CD4-positive, alpha-beta T cell treated with Interferon gamma for 1 hour (primary cell): ENCODE measurements at places on chromosomes 16 and 17.

GRCh38 chr17:60300949-60301348 lies 91.0 kb downstream of the USP32 start:
- DNase-seq = no peak

DNA sequence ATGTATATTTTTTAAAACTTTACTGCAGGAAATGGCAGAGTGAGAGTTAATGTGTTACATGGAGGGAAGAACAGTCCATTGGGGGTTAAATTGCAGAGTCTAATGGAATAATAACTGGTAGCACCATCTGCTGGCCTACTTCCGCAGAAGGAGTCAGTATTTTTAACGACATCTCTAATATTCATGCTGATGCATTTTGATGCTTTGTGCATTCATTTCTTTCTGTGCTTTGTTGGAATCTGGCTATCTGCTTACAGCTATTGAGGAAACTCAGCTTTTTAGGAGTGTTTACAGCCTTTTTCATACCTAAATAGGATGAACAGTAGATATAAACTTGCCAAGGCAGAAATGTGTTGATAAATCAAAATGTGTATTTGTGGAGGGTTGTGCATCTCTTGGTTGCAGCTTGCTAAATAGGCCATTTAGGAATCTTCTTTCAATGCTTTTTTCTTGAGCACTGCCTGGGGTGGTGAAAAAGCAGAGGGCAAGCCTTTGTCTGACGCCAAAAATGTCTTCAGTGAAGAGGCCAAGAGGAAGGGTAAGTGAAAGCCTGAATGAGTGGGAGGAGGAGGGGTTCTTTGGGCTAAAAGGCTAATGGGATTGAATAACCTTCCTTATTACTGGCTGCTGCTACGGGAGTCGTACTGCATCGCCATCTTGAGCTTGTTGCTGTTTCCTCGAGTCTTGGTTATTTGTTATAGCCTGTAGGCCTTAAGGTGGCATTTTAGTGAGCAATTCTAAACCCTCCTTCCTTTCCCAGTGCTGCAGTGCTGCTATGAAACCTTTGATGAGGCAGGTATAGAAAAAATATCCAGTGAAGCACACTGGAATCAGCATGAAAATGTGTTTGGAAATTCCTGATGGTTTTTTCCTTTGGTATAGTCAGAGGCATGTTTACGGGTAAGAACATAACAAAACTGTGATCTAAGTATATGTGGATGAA lies 153.3 kb downstream of the CHD9 start:
- peak; percentile 24 for DNase-seq

DNA sequence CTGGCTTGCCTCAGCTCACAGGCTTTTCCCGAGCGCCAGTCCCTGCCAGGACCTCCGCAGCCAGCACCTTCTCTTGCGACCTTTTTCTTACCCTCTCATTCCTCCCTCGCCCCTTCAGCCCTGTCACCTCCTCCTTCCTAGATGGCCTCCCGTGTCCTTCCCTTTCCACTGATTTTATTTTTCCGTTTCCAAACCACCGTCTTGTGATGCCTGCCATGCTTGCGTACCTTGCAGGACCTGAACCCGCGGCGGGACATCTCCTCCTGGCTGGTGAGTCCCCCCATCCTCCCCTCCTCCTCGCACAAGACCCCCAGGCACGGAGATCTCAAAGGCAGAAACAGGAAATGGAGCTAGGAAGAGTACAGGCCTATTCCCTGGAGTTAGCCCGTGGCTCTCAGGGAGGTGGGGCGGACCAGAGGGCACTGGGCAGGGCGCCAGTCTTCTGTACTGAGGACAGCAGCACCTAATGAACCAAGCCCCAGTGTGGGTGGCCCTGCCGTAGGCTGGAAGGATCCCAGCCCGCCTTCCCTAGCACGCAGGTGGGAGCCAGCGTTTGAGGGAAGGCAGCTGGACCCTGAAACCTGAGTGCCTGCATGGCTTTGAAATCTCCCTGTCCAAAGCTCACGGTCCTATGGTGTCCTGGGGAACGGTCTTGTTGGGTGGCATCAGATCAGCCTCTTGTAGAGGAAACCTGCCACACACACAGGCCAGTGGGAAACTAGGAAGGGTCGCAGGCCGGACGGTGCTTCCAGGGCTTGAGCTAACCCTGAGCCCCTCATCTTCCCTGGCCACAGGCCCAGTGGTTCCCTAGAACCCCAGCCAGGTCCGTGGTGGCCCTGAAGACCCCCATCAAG lies 612 bp downstream of the CISD3 start:
- DNase-seq = no peak

DNA sequence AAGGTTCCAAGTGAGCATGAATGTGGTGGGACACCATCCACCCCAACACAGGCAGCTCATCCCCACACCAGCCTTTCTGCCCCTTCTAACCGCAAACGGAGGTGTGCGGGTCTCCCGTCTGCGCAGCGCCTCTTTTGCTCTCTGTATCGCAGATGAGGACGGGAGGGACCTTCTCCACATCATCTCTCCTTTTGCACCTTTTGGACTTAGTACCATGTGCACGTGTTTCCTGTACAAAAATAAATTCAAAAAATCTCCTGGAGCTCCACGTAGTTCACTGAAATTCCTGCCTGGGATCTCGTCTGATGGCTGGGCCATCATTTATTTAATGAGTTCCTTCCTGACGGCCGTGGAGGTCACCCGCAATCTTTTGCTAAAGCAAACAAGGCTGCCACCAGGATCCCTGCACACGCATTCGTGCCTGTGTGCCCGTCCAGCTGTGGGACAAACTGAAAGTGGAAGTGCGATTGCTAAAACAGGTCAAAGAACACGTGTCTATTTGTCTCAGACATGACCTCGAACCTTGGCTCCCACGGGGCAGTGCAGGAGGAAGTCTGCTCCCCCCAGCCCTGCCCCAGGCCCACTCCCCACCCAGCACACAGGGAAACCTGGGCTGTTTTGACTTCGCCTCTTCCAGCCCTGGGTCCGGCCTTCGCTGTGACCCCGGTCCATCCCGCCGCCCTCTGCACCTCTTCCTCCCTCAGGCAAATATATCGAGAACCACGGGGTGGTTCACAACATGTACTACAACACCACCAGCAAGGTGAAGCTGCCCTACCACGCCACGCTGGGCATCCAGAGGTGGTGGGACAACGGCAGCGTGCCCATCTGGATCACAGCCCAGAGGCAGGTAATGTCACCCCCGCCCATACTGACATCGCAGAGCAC lies 2.3 kb downstream of the ENPP7 start:
- DNase-seq = peak; percentile 51

DNA sequence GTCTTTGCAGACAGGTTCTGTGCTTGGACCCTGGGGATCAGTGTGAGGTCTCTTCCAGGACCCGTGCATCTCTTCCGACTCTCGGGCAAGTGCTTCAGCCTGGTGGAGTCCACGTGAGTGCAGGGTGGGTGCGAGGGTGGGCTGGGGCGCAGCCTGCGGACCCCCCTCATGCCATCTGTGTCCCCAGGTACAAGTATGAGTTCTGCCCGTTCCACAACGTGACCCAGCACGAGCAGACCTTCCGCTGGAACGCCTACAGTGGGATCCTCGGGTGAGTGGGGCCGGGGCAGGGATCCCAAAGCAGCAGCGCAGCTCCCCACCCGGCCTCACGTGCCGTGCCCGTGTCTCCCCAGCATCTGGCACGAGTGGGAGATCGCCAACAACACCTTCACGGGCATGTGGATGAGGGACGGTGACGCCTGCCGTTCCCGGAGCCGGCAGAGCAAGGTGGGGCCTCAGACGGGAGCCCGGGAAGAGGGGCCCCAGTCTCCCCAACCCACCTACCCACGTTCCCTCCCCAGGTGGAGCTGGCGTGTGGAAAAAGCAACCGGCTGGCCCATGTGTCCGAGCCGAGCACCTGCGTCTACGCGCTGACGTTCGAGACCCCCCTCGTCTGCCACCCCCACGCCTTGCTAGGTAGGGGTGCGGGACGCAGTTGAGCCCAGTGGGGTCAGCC lies 10.1 kb downstream of the GNPTG start:
- no peak for DNase-seq

DNA sequence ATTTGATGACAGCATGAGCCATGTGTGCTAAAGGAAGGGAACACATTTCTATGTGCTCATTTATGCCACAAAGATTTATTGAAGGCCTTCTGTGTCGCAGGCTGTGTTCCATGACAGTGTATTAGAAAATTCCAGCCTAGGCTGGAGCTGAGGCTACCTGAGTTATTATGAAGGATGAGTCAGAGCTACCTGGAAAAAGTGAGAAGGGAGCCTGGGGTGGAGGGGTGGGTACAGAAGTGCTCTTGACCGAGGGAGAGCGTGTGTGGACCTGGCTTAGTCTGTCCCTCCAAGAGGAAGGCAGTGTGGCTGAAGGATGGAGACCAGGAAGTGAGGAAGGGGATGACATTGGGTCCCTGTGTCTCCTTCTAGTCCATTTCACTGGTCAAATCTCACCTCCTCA lies 98.3 kb downstream of the N4BP1 start:
- DNase-seq = no peak

DNA sequence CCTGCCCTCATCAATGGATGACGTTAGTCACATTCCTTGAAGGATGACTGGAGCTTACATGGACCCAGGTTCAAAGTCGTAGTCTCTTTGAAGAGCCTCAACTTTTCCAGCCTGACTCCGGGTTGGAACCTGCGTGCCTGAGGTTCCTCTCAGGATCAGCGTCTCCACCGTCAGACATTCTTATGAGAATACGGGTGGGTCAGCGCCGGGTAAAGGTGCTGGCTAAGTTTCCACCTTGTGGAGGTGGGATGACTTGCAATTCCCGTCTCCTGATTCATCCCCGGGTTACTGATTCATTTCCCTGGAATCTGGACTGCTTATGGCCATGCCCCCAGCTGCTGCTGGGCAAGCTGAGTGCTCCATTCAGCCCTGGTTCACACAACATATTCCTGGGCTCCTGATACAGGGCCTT lies 38.9 kb upstream of the CMIP start:
- no peak for DNase-seq

DNA sequence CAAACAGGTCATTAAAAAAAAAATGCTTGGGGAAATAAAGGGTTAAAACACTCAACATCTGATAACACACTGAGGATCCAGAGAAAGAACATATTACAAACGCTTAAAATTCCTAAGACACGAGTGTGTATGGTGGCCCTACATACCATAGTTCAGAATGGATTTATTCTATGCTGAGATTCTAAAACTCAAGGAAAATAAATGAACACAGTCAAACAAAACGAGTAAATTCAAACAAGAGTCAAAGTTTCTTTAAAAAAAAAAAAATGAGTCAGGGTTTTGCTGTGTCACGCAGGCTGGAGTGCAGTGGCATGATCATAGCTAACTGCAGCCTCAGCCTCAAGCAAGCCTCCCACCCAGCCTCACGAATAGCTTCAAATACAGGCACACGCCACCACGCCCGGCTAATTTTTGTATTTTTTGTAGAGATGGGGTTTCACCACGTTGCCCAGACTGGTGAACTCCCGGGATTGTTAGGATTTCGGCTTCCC lies 17.4 kb downstream of the CRK start:
- no peak for DNase-seq

GRCh38 chr17:55433629-55434422 lies 12.2 kb upstream of the MMD start:
- DNase-seq = no peak

DNA sequence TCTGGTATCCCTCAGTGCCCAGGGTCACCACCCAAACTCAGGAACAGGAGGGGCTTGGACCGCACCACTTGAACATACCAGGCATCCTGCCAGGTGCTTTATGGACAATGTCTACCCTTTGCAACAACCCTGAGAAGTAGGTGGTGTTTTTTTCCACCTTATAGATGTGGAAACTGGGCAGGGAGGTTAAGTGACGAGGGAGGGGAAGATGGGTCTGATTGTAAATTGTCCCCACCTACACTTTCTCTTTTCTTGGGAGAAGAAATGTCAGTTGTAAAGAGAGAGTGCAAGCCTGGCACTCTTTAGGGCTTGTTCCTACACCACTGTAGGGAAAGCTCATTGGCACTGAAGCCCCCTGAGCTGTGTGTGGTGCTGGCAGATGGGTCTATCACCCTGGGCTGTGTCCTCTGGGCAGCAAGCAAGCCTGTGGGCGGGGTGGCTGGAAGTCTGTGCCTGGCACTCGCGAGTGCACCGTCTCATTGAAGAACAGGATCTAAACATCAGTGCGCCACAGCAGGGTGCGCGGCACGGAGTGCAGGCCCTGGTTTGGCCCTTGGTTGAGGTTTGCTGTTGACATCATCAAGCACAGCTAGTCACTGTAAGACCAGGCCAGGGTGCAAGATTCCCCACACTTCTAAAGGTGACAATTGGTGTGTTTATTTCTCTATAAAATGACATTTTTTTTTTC lies 15.1 kb downstream of the NOD2 start:
- DNase-seq = peak; percentile 26

DNA sequence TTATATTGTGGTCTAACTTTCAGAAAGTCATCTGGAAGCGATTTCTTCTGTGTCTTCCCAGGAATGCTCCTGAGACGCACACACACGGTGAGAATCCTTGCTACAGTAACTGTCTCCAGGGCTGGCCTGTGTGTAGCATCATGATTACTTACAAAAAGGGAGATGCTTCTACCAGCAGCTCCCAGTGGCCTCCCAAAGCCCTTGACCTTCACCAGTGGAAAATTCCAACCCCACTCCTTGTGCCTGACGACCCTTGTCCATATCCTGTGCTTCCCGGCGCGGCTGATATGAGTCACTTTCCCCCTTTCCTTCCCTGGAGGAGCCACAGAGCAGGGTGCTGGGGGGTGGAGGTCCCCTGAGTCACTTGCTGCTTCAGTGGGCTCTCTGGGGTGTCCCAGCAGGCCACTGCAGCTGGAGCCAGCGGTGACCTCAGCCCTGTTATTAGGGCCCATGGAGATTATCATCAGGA lies 22.1 kb upstream of the NAT9 start:
- DNase-seq = no peak
